ENCODE measurements at places on chromosomes 12 and 14.

DNA sequence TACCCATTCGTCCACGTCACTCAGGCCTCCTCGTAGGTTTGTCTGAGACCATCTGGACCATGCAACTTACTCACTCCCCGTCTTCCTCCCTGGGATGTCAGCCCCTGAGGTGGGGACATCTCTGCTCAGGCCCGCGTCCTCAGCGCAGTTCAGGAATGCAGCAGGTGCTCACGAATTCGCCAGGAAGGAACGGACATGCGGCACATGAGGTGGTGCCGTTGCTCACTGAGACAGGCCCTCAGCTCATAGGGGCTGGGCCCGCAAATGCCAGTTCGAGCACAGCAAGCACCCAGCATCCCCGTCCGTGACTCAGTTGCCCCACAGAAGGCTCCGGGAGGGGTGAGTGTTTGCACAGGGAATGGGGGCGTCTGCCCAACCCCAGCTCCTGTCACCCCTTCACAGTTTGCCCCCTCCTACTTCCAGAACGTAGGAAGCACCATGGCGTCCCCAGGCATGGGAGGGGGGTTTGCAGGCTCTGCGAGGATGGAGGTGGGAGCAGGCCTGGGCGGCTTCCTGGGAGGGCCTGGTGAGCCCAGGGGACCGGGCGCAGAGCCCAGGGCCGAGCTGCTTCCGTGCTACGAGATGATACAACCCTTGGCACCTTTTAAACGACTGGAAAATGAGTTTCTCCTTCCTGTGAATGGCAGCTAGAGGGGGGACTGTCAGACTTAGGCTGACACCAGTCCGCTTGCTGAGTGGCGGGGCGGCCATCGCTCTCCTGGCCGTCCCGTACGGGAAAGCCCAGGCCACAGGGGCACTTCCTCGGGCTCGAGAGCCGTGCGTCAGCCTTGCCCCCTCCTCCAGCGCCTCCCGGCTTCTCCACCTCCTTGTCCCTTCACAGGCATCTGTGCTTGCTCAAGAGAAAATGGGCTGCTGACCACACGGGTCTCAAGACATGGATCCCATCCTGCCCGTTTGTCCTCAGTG lies 6.9 kb downstream of the GALNT9 start:
- DNase-seq = no peak

DNA sequence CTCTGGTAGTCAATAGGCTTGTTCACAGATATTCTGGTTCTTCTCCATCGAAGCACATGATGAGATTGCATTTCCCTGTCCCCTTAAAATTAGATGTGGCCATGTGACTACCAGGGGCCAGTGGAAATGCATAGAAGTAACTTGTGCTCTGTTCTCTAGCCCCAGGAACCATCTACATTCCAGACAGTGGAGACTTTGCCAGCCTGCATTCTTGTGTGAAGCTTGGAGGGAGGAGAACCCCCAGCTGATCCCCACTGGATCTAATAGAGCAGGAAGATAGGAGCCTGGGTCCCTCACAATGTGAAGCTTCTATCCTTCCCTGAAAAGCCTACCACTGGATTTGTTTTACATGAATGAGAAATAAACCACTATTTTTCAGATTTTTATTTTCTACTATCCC lies 130.1 kb downstream of the KITLG start:
- DNase-seq = no peak

- DNase-seq = no peak
These were observed 3.8 kb downstream of the AKAP3 start for GRCh38 chr12:4645023-4645422.

DNA sequence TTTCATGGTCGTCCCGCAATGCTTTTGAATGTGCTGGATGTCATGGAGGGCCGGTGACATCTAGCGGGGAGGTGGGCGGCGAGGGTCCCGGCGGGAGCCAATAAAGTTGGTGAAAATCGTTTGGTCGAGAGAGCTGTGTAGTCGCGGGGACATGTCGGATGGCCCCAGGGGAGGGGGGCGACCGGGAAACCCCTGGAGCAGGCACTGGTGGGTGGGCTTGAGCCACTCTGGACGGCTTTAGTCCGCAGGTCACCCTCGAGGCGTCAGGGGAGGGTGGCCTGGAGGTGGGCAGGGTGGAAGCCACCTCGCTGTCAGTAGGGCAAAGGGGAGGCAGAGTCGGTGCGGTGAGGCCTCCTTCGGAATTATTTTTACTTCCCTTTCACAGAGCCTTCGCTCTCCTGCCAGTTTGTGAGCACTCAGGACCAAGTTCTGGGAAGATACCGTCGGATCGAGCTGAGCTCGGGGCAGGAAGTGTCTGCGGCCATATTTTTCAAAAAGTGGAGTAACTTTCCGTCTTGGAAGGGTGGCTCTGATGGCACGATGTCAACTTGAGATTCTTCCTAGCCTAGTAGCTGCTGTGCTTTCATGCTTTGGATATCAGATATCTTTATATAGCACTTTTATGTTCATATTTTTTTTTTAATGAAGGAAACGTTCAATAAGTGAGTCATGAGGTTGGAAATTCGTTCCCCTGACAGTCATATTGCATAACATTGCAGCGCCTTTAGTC lies 28.2 kb downstream of the WBP11 start:
- DNase-seq = peak; percentile 58

- DNase-seq = no peak
These were observed 386 bp downstream of the DGKA start for GRCh38 chr12:55931317-55931779.

DNA sequence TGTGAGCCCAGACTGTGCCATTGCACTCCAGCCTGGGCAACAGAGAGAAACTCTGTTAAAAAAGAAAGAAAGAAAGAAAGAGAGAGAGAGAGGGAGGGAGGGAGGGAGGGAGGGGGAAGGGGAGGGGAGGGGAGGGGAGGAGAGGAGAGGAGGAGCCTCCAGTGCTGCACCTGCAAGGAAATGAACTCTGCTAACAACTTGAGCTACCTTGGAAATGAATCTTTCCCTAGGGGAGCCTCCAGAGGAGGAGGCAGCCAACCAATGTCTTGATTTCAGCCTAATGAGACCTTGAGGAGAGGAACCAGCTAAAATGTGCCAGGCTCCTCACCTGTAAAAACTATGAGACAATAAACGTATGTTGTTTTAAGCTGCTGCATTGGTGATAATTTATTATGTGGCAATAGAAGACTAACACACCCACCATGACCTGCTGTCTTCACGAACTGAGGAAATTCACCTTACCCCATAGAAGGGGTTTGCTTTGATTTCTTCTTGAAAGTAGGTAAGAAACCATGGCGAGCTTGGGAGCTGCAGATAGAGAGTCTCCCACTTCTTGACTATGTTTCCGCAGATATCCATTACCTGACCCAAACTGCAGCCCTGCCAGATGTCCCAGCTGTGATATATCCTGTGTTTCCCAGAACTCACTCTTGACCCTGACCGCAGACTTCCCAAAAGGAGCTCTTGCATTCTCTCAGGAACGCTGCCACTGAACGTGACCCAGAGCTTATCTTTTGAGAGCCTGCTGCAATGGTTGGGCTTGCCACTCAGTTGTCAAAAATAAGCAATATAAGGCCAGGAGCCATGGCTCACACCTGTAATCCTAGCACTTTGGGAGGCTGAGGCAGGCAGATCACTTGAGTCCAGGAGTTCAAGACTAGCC lies 31.5 kb upstream of the TMPO start:
- DNase-seq = no peak

GRCh38 chr12:130245251-130245650 lies 83.0 kb downstream of the FZD10 start:
- DNase-seq = no peak

GRCh38 chr12:43336962-43337555 lies 214.9 kb downstream of the ADAMTS20 start:
- DNase-seq = no peak

GRCh38 chr14:50603565-50603964 lies 43.6 kb downstream of the ATL1 start:
- DNase-seq = no peak

GRCh38 chr14:61264010-61264571 lies 17.0 kb downstream of the TMEM30B start:
- no peak for DNase-seq

DNA sequence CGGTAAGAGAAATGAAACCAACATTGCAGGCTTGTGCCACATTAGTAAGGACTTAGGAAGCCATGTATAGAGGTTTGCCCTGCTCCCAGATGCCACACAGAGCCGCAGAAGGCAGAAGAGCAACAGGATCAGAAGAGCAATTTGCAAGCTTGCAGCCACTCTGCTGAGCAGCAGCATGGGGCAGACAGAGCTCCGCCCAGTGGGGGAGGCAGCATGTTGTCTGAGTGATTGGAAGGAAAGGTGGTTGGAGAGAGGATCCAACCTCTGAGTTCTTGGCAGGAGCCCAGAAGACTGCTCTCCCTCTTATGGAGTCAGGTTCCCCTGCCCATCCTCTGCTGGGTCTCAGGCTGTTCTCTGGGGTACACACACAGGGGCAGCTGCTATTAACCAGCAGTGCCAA lies 2.3 kb upstream of the KRT6A start:
- no peak for DNase-seq

- peak; percentile 68 for DNase-seq
These were observed 707 bp downstream of the CPSF6 start for GRCh38 chr12:69239922-69240630.

- DNase-seq = no peak
These were observed 52.4 kb upstream of the CDKN3 start for GRCh38 chr14:54344445-54344844.

DNA sequence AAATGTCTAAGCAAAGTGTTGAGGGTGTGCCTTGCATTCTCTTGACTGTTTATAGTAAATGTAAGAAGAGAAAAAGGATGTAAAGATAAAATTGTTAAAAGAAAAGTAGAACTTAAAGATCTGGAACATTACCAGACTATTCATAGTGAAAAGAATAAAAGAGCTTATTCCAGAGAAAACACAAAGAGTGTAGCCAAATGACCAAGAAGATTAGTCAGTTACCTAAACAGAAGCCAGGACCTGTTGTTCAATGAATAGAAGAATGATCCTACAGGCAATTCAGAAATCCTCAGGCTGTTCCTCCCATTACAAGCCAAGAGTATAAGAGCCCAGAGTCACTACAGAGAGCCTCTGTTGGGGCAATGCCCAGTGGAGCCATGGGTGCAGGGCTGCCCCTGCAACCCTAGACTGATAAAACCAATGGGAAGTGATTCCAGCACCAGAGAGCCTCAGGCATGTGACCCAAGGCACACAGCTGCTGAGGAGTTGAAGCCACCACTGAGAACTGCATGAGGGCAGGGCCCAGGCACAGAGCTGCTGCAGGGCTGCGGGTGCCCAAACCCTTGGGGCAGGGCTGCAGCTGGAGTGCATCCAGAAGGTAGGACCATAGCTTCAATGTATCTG lies 91.1 kb upstream of the SLC38A4 start:
- DNase-seq = no peak

All from GM06990 (cell line).